GM18507 (cell line): ENCODE measurements at places on chromosomes 3 and 15.

GRCh38 chr3:127291611-127292010 lies 3.8 kb upstream of the PRR20G start:
- no peak for DNase-seq

DNA sequence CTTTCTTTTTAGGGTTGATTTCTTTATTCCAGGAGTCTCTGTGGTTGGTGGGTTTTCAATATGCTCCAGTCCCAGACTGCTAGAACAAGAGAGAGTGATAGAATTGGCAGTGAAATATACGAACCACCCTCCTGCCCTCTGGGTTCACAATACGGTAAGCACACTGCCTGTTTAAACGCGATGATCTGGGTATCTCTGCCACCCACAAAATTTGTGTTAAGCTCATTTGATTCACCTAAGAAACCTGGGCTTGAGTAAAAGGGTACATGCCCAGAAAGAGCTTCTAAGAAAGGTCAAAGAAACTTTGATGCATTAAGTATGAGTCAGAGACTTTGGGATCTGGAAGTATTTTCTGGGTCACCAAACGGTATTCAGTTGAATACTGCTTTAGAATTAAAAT lies 29.8 kb downstream of the OXNAD1 start:
- no peak for DNase-seq

- peak; percentile 2 for DNase-seq
Measured at GRCh38 chr3:131174752-131175151, 148.1 kb downstream of the NEK11 start.

GRCh38 chr3:99393961-99394360 lies 244.4 kb upstream of the COL8A1 start:
- DNase-seq: no peak

DNA sequence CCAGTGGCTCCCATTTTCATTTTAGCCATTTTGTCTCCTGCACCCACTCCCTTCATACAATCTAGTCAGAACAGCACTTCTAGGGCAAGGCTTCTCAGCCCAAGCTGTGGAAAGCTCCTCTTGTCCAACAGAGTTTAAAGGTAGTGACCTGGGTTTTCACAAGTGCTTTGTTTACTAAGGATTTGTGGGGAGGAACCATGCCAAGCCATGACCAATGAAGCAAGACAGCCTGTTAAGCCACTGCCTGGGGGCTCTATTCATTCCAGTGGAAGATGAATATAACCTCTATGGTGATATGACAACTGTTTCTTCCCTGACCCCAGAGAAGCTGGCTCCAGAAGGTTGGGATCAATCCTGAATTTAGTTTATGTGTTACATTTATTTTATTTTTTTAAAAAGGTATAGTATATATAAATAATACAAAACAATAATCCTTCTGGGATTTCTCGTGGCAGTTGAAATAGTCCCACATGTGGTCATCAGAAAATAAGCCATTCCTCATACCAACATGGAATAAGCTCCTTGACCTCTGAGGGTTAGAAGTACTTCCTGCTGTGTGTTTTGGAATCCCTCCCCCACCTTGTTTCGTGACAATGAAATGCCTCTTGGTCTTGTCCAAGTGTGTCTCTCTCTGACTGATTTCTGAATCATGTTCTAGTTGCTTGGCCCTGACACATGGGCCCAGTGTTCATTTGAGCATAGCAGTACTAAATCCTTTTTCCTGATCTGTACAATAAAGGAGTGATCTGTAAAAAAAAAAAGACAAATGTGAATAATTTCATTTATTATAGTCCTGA lies 13.3 kb upstream of the THUMPD3 start:
- no peak for DNase-seq

- DNase-seq: no peak
Measured at GRCh38 chr3:194407423-194407822, 8.4 kb upstream of the GP5 start.

GRCh38 chr3:112555535-112556170 lies 6.1 kb downstream of the ATG3 start:
- no peak for DNase-seq

GRCh38 chr15:51702710-51703109 lies 21.4 kb downstream of the SCG3 start:
- no peak for DNase-seq

GRCh38 chr3:182829761-182830405 lies 36.6 kb downstream of the ATP11B start:
- DNase-seq: no peak

GRCh38 chr3:50269977-50270413 lies 1.0 kb downstream of the SEMA3B start:
- DNase-seq: no peak

GRCh38 chr3:52221563-52222318 lies 3.7 kb downstream of the TLR9 start:
- no peak for DNase-seq

- DNase-seq: no peak
Measured at GRCh38 chr3:188786424-188786823, 385.3 kb upstream of the TPRG1 start.

DNA sequence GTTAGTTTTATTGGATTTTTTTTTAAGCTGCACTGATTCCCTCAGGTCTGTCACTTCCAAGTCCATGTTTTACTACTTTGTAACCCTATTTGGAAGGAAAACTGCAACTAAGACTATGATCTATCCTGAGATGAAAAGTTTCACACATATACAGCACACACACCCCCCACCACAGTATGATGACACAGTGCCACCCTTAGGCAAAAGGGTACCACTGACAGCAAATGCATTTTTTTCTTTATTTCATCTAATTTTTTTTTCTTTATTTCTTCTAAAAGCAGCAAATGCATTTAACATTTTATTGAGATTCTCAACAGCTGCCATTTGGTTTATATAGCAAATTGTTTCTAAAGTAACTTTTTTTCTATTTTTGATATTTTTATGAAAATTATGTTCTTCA lies 21.2 kb downstream of the NGRN start:
- no peak for DNase-seq

GRCh38 chr3:52524752-52525679 lies 8.6 kb downstream of the NT5DC2 start:
- no peak for DNase-seq

- DNase-seq: no peak
Measured at GRCh38 chr3:82764521-82764920, 1003.1 kb upstream of the GBE1 start.

- no peak for DNase-seq
Measured at GRCh38 chr3:109900783-109901182, 563.4 kb upstream of the DPPA4 start.

GRCh38 chr3:150557725-150558124 lies 11.1 kb downstream of the EIF2A start:
- no peak for DNase-seq

DNA sequence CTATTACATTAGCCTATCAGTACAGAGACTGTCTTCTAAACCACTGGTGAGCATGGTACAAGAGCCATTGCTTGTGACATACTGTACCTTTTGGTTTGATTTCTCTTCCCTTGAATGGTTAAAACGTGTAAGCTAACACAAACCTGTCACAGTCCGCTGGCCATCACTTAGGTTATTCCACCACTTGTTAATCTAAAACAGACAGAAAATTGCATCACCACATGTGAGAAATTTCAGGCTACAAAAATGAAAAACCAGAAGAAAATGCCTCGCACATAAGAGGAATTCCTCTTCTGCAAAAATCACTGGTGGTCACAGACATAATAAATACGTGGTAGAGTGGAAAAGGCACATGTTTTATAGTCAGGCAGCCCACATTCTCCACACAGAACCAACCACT lies 22.1 kb downstream of the PARL start:
- no peak for DNase-seq

- DNase-seq: peak; percentile 52
Measured at GRCh38 chr3:51671734-51672475, 853 bp downstream of the TEX264 start.

DNA sequence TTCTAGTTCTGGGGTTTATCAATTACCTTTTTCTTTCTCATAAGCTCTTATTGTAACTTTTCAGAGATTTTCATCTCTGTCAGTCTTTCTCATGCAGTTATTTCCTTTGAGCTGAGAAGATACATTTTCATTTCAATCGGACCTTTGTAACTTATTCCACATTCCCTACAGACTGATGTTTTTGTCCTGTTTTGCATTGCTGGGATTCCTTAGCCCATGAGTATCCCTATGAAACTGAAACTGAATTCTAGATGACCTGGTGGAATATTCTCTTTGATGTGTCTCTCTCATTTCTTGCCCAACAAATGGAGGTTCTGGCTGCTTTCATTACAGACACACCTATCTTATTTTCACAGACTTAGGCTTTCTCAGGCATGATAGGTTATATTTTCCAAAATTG lies 10.5 kb upstream of the EPHA6 start:
- DNase-seq: no peak

GRCh38 chr3:128379367-128380160 lies 87.1 kb downstream of the DNAJB8 start:
- DNase-seq: no peak

DNA sequence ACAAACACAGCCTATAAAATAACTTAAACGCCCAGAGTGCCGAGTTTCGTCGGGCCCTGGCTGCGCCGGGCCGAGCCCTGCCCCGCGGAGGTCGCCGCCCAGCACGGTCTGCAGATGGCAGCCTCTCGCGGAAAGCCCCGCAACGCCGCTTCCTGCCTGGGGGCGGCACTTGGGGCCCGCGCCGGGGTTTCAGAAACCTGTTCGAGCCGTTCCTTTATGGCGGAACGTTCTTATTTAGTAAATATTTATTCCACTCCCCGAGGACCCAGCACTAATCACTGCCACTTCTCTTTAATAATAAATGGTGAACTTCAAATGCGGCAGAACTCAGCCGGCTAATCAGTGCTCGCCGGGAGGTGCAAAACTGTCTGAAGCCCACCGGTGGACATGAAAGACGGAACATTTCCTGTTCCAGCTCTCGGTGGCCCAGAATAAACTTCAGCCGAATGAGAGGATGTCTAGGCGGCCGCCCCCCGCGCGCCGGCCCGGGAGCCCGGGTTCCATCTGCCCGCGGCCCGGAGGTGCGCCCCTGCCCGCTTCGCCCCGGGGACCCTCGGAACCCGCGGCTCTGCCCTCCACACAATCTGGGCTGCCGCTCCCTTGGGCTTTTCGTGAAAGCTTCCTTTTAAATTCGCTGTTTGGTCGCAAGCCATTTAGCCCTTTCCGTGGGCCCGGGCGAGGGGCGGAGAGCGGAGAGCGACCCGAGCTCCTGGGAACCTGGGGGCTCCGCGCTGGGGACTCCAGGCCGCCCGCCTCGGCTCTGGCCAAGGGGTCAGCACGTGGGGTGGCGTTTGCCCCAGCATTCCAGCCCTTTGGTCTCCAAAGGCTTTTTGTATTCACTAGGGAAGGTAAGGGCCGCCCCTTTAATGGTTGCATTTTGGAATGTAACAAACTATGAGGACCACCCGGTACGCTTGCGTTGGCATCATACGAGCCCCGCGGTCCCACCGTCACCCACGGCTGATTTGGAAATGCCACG lies 110.8 kb upstream of the ATP11B start:
- peak; percentile 64 for DNase-seq

DNA sequence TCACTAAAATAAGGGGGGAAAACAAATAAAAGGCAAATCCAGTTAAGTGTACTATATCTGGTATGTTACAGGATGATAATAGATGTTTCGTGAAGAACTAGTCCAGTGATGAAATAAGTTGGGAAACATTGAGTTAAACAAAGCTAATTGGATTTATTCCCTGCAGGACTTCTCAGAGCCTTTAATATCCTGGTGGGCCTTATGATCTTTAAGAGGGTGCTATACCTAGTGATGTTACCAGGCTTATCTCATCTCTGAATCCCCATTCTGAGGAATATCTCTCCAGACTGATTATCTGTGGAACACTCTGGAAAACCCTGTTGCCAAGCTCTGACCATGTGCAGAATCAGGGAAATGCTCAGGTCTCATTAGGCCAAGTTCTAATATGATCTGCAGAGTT lies 54.8 kb upstream of the POMGNT2 start:
- no peak for DNase-seq

- no peak for DNase-seq
Measured at GRCh38 chr3:145183261-145183660, 977.7 kb downstream of the PLOD2 start.

GRCh38 chr3:135325096-135325495 lies 530.0 kb downstream of the EPHB1 start:
- no peak for DNase-seq

DNA sequence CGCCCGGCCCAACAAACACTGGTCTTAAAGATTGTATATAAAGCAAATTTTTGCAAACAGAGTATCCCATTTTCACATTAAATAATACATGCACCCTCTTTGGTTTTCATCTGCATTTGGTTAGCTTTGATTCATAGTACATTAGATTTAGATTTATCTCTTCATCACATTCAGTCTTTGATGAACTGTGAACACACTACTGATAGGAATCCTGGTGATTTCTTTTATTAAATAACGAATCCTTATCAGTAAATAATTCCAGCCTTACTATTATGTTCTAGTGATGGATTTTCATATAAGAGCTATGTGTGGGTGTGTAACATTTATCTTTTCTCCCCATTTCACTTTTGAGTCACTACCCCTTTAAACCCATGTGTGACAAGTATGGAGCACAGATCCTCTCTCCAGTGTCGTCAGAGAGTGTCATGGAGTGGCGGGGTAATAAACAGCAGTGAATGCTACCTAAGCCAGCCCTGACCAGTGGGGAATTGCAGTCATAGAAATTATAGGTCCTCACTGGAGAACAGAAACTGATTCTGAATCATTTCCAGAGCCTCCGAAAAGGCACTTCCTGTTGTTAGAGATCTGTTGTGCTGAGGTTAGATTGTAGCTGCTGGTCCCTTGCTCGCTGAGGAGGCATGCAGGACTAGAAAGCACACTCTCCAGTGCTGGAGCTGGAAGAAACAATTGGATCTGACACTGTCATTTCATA lies 22.0 kb downstream of the SLC7A14 start:
- no peak for DNase-seq

GRCh38 chr3:132343018-132343612 lies 25.9 kb downstream of the ACP3 start:
- peak; percentile 15 for DNase-seq

DNA sequence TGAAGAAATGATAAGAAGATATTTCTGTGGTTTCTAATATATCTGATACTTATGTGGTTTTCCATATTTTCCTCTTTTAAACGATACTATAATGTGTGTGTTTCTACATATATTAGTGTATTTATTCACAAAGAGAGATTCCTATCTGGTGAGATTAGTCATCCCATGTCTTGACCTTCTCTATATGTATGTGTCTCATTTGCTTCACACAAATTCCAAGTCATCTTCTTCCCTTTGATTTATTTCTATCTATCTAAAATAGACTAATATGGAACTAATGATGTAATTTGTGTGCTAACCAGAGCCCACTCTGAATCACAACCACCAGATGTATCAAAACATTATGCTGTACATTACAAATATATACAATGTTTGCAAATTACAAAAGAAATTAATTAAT lies 154.7 kb upstream of the KCNMB2 start:
- DNase-seq: no peak

DNA sequence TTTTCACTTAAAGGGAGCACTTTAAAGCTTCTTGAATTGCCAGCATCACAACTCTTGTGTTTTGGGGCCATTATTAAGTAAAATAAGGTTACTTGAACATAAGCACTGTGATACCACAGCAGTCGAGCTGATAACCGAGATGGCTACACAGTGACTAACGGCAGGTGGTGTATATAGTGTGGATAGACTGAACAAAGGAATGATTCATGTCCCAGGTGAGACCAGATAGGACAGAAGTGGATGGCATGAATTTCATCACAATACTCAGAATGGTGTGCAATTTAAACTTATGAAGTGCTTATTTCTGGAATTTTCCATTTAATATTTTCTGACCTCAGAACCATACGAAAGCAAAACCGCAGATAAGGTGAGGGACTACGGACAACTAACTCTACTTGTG lies 40.2 kb downstream of the PBRM1 start:
- no peak for DNase-seq
